ENCODE measurements at places on chromosomes 7 and 10.
A peak's percentile ranks its signal among the peaks of the same experiment; 100 is the strongest.

DNA sequence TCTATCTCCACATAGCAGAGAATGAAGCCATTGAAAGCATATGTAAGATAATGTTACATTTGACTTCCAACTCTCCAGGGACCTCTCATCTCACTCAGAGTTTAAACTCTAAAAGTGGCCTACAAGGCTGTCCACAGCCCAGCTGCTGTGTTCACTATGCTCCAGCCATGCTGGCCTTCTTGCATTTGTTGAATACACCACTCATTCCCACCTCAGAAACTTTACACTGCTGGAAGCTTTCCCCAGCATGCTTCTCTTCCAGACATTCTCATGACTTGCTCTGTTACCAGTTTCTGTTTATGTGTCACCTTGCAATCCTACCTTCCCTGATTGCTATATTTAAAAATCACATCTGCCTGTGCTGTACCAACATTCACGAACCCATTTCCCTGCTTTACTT, 167.2 kb downstream of the WNT2 start:
- no peak for DNase-seq

DNA sequence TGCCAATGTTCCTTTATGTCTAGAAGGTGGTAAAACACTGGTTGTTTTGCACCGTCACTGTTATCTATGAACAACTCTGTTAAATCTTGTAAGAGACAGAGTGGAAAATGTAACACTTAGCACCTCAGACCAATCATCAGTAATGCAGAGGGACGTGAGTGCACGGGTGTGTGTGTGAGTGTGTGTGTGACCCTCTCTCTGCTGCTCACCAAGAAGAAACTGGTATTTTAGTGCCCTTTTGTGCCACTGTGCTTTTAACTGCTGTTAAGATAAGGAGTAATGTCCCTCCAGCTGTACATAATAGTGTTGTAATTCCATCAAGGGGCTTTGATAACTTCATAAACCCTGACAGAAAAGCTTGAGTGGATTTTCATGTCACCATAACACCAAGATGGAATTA, 130.1 kb downstream of the CREB5 start:
- DNase-seq = no peak

DNA sequence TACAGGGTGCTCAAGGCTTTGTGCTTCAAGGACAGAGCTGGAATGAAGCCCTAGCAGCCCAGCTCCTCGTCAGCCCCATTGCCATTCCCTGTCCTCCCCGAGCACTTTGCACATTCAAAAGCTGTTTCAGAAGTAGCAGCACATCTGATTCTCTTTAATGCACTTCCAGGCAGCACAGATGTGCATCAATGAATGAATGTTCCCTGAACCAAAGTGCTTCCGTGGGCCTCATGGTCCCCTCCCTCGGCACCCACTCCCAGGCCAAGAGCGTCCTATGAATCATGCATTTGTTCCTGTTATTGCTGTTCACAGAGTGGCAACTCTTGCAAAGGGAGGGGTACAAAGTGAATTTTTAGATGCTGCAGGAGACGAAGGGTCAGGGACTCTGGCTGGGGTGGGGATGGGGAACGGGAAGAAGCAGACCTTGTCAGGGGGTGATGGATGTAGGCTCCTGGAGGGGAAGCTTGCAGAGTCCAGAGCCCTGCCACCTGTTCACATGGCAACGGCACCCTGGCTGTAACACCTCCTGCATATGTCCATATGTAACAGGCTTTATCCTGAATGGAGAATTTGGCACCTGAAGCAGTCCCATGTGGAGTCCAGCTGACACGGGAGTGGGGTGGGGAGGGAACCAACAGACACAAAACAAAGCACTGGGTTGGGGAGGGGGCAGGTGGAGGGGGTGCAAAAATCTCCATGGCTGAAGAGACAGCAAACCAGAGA, 62.2 kb upstream of the BAIAP2L1 start:
- no peak for DNase-seq

DNA sequence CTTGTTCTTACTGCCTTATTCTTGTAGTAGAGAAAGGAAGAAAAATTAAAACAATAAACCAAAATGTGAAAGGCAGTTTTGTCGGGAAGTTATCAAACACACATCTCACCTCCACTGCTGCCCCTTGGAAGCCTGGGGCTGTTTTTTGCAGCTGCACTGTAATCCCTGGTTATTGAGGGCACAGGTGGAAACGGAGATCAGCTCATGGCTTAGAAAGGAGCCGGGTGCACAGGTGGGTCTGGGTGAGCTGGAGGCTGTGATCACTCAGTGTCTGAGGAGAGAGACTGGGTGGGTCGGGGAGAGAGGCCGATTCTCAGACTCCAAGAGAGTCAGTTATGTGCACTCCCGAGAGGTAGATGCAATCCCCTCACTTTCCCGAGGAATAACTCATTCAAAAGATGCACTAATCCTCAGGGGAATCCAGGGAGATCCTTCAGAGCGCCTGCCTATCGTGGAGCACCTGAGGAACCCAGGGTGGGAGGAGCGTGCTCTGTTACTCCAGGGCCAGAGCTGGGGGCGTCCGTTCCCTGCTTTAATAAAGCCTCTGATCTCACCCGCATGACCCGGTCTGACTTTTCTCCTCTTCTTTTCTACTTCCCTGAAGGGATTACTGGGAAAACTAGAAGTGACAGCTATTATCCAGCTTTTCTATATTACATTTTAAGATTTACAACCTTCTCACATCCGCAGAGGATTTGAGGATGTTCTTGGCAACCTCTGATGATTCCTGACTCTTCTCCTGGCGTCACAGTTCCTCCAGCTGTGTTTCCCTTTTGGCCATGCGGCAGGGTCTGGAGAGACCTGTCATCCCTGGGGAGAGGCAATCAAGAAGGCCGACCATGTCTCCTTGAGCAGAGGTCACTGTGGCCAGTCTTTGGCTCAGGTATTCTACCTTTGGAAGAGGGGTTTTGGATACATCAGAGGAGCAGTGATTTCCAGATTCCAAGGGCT, 82.1 kb downstream of the CAMK1D start:
- no peak for DNase-seq

- no peak for DNase-seq
These were observed 288.4 kb upstream of the LRRTM3 start for GRCh38 chr10:66637273-66638036.

- no peak for DNase-seq
These were observed 29.9 kb upstream of the ZMIZ1 start for GRCh38 chr10:79038841-79039201.

- DNase-seq = no peak
These were observed 7.5 kb downstream of the FAM131B start for GRCh38 chr7:143354965-143355364.

DNA sequence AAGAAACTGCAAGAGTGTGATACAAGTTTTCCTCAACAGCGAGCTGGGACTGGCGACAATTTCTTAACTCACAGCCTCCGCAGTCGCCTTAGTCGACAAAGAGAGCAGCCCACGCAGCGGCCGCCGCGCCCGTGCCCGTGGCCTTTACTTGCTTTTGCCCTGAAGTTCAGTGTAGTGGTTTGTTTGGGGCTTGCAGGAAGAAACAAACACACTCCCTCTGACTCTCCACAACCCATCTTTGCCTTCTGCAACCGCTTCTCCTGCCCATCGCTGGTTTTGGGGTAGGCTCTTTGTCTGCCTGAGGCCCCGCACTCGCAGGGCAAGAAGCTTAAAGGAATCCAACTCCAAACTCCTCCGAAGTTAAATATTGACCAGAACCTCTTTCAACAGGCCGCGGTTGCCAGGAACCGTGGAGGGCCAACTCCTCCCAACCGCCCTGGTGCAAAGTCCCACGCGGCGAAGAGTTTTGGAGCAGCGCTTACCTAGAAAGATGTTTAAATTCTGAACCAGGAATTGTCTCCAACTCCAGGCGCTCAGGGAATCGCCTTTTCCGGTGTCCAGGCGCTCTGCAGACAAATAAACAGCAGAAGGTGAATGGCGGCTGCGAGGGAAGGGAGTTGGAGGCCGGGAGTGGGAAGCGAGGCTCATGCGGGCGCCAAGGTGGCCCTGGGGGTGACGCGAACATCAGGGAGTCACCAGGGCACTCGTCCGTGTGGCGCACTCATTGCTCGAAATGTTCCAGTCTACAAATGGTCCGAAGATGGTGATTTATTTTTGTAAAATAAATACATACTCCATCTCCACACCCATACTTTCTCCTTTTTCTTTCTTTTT, 8.3 kb downstream of the HOXA4 start:
- DNase-seq = no peak

DNA sequence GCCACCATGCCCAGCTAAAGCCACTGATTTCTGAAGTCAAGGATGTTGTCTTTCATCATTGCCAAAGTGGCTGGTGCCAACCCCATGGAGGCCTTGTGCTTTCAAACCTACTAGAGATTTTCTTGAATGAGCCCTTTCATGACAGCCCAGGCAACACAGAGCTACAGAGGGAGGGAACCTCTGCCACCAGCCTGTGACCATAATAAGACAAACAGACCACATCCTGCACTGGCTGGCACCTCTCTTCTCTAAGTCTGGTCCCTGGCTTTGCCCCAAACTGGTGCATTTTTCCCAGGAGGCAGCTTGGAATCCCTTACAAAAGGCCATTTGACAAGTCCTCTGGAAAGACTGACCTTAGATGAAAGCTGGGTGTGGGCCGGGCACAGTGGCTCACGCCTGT, 348.8 kb downstream of the GALNT17 start:
- DNase-seq = no peak

GRCh38 chr7:15862781-15863165, 176.3 kb upstream of the MEOX2 start:
- no peak for DNase-seq

GRCh38 chr7:132497098-132497497, 79.2 kb downstream of the PLXNA4 start:
- no peak for DNase-seq

GRCh38 chr10:60276232-60276631, 113.4 kb downstream of the ANK3 start:
- no peak for DNase-seq

- no peak for DNase-seq
These were observed 495.6 kb downstream of the RPS24 start for GRCh38 chr10:78529262-78529661.

- DNase-seq = peak; percentile 57
These were observed 96.6 kb downstream of the FAM53B start for GRCh38 chr10:124647421-124648130.

- no peak for DNase-seq
These were observed 179.8 kb downstream of the NPSR1 start for GRCh38 chr7:34837801-34838201.

- DNase-seq = no peak
These were observed 53.3 kb downstream of the C7orf25 start for GRCh38 chr7:42858570-42858969.

DNA sequence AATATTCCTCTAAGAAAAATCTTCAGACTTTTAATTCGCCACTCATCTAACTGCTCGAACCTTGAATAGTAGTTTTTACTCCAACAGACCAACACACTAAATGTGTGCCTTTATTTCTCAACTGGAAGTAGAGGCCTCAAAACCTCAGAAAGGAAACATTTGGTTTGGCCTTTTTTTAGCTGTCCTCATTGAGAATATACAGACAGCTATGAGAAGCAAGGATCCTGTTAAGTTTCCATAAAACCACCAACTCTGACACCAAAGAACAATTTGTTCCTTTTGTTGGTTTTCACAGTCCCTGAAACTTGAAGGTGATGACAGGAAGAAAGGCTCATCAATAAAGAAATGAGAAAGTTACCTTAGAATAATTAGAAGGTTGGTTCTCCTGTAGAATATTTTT, 199.2 kb upstream of the MEOX2 start:
- DNase-seq = no peak

DNA sequence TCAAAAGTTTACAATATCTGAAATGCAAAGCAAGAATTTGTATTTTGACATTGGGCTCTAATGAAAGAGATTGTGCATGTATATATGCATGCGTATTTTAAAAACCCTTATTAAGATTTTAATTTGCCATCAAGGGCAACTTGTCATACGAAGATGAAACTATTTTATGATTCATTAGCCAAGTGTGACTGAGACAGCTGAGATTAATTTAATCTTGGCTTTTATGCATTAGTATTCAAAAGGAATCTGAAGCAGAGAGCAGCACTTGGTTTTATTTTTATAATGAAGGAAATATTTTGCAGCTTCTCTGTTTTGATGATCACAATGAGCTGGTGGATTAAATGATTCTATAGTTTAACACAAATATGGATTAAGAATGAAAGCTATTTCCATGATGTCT, 45.9 kb upstream of the AKR1E2 start:
- no peak for DNase-seq

GRCh38 chr7:26090927-26091519, 61.0 kb upstream of the NFE2L3 start:
- DNase-seq = peak; percentile 70

- no peak for DNase-seq
These were observed 28.1 kb upstream of the SFTPD start for GRCh38 chr10:79976999-79977398.

- DNase-seq = no peak
These were observed 40.8 kb upstream of the STEAP4 start for GRCh38 chr7:88347517-88347916.

DNA sequence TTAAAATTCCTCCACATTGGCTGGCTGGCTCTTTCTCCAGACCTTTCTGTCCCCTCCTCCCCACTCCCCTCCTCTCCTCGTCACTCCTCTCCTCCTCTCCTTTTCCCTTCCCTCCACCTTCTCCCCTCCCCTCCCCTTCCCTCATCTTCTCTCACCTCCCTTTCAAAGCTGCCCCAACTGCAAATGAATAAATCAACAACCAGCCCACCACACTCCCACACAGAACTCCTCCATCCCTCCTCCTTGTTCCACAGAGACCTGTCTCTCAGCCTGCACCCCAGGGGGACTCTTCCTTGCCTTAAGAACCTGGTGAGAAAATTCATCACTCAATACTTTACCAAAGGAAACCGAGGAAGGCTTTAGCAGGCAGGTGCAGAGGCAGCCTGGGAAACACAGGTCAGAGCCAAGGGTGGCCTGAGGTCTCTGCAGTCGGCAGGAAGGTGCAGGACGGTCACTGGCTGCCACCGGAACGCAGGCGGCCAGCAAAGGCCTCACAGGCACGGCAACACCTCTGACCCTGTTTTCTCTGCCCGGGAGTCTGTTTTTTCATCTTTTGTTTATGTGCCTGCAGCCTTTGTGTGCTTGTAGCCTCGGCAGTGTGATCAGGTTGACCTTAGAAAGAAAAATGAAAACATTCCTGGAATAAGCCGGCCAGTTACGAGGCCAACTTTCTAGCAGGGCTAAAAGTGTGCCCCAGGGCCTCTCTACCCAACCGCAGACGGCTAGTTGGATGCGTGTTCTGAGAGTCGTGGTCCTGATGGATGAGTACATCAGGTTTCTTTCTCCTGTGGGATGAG, 207.6 kb upstream of the KLF6 start:
- no peak for DNase-seq

DNA sequence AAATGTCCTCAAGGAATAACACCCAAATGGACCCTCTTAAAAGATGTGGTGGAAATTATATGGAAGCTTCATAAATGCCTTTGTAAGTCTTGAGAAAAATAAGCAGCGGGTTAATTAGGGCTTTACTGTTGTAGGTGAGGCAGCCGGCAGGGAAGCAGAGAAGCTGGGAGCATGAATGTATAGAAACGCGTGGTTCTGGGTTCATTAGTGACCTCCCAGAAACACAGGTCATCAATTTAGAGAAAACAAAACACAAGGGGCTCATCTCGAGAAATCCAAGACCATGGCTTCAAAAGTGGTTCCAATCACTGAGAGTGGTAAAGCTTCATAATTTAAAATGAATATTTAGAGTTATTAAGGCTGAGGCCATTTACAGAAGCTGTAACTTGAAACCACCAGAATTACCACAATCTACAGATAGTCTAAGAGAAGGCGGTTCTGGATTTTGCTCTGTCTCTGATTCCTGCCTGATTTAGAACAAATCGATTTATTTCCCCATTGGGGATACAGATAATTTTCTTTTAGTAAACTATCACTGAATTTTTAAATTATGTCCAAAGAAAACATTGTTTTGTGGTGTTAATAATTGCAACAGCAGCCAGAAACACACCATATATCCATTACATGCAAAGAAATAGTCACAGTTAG, 20.7 kb downstream of the GARIN1A start:
- no peak for DNase-seq

GRCh38 chr10:10644008-10644646, 373.5 kb upstream of the CELF2 start:
- no peak for DNase-seq
